PC-3 (cell line): ENCODE measurements at places on chromosomes 11 and 22.

GRCh38 chr11:89267660-89268302 is 90.1 kb downstream of the TYR start:
- no peak for DNase-seq

DNA sequence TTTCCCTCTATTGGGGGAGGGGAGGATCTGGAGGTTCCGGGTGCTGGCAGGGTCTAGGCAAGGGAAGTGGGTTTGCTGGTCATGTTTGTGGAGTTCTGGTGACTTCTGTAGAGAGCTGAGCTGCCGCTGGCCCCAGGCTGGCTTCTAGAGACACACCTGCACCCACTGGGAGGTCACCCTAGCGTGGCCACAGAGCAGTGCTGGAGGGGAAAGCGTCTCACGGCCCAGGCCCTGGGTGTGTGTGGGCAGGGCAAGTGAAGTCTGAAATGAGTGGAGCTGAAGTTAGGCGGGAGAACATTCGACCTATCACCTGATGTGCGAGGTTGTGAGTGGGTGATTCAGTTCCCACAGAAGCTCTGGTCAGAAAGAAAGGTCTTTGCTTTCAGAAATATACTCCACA is 27.9 kb downstream of the SMIM38 start:
- DNase-seq = no peak

- no peak for DNase-seq
Measured at GRCh38 chr22:48619721-48620120, 1208.0 kb downstream of the BRD1 start.

DNA sequence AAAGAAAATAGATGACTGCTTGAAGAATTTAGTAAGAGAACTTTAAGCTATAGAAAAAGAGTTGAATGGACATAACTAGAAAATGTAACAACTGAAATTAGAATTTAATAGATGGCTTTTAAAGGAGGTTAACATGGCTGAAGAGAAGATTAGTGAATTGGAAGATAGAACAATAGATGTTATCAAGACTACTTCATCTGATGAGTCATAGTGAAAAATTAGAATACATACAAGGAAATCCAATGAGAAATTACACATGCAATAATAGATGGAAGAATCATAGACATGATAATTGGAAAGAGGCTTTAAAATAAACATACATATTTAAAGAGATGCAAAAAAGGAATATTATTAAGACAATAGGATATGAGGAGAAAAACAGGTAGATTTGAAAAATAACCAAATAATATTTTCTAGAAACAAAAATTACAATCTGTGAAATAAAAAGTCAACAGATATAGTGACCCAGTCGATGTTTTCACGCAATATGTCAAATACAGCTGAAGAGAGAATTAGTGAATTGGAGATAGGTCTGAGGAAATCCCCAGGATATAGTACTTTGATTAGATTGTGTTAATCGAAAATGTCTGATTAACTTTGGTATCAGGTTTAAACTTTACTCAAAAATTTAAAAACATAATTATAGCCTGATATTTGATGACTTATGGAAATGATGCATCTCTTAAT is 28.2 kb downstream of the CAT start:
- DNase-seq = no peak

DNA sequence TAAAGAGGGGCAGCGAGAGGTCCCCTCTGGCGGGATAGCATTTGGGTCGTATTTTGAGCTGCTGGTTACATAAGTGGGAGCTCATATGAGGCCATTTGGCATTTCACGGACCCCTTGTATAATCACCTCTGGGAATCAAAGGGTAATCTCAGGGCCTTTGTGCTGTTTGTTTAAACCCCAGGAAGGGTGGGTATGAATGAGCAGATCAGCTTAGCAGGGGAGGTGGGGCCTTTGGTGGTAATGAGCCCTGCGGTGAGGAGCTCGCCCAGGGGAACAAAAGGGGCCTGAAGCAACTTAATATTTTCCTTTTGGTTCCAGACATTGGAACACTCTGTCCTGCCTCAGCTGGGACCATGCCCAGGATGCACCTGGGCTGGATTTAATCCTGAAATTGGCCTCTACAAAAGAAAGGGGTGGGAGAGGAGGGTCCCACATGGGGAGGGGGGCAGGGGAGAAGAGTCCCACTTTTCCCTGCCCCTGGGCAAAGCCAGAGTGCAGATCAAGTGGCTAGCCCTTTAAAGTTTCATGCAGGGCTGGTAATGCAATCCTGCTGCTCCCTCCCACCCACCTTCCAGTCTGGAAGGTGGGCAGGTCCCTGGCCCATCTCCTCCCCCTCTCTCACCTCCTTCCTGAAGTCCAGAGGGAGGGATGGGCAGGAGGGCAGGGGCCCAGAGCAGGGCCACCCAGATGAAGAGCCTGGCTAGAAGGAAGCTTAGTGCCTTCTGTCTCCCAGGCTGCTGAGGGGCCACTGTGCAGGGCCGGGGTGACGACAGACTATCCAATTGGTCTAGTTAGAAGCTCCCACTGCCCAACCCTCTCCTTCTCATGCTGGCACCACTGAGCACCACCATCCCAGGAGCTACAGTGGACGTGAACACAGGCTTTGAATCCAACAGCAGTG is 10.5 kb downstream of the TSKU start:
- DNase-seq = no peak

GRCh38 chr11:17208257-17208999 is 642 bp upstream of the PIK3C2A start:
- peak; percentile 66 for DNase-seq

GRCh38 chr11:23653071-23653675 is 792.9 kb upstream of the CCDC179 start:
- DNase-seq = no peak

GRCh38 chr11:22786475-22786874 is 43.1 kb downstream of the SVIP start:
- no peak for DNase-seq

DNA sequence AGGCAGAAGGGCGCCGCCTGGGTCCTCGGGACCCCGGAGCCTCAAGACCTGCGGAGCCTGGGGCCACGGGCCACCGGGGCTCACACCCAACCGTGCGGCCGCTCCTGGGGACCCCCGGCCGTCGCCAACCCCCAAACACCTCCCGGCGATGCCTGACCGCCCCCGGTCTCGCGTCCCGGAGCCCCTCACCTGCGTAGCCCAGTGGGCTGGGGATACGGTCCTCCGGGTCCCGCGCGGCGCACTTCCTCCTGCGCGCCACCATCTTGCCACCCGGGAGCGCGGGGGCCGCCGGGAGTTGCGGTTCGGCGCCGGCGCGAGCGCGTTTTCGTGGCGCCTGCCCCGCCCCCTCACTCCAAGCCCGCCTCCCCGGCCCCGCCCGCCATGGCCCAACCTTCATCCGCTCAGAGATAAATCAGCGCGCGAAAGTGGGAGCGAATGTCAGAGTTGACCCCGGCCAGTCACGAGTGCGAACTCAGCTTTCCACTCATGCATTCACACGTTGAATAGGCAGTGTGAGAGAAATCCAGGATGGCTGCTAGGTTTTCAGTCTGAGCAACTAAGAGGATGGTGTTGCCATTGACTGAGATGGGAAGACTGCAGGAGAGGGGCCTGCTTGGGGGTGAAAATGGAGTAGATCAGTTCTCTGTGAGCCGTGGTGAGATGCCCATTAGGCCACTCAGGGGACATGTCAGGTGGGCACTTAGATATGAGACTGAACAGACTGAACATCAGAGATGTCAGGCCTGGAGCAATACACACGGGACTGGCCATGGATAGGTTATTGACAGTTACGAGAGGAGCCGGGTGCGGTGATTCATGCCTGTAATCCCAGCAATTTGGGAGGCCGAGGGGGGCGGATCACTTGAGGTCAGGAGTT is at the start of gene RRP7A:
Gene RRP7A, minus strand, starts transcription at position 272 of the 877 bp plus-strand sequence. Its CDS starts 10 bp downstream, at position 262.
- peak; percentile 67 for DNase-seq
